Type B pancreatic cell (in vitro differentiated cells): ENCODE measurements at places on chromosomes 7 and 10.

DNA sequence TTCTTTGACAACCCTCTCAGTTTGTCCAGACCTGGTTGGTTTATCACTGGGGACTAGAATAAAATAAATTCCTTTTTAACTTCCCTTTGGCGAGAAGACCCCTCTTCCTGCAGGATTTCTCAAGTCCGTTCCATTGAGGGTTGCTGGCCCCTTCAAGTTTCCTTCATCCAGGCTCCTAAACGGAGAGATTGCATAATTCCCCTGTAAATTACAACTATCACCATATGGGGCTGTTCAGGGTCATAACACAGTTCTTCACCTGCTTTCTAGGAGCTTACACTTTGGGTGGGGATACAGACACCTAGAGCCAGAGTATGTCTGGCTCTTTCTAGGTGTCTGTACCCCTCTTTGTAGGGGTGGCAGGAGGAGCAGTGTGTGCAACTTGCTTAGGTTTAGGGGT, 3.3 kb upstream of the COPS6 start:
- peaks cover 9% of the 10 kb centered on the region for H3K36me3 ChIP-seq
- H3K4me3 ChIP-seq, result no peak overlapping the region
- no peak for DNase-seq
- peaks cover 23% of the 10 kb centered on the region for H3K4me1 ChIP-seq
- no peaks in the 10 kb centered on the region for H3K27me3 ChIP-seq

GRCh38 chr7:24401628-24402593, 117.9 kb downstream of the NPY start:
- H3K4me3 ChIP-seq, result no peak overlapping the region
- H3K4me1 ChIP-seq, result peaks cover 6% of the 10 kb centered on the region
- no peak overlapping the region for H3K27ac ChIP-seq
- H3K36me3 ChIP-seq, result no peaks in the 10 kb centered on the region

GRCh38 chr7:8386926-8387550, 46.4 kb upstream of the NXPH1 start:
- no peak overlapping the region for H3K27ac ChIP-seq
- DNase-seq, result no peak
- H3K36me3 ChIP-seq, result no peaks in the 10 kb centered on the region
- peaks cover 12% of the 10 kb centered on the region for H3K4me1 ChIP-seq

DNA sequence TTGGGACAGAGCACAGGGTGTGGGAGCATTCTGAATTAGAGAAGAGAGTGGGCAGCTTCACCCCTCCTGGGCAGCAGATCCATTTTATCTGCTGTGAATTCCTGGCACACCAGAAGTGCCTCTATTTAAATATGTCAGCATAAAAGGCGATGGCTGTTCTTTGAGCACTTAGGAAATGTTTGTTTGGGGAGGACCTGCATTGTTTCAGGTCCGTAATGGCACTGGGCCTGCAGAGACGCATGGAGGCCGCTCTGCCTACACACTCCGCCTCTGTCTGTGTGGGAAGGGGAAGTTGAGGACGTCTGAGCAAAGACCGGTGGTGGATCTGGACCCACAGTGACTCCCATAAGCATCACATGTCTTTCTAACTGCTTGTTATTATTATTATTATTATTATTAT, 253.2 kb downstream of the CAMK1D start:
- H3K27me3 ChIP-seq, result no peaks in the 10 kb centered on the region
- H3K4me1 ChIP-seq, result peaks cover 17% of the 10 kb centered on the region
- H3K4me3 ChIP-seq, result no peak overlapping the region
- H3K27ac ChIP-seq, result no peak overlapping the region
